ENCODE measurements at places on chromosomes 13 and 19.

DNA sequence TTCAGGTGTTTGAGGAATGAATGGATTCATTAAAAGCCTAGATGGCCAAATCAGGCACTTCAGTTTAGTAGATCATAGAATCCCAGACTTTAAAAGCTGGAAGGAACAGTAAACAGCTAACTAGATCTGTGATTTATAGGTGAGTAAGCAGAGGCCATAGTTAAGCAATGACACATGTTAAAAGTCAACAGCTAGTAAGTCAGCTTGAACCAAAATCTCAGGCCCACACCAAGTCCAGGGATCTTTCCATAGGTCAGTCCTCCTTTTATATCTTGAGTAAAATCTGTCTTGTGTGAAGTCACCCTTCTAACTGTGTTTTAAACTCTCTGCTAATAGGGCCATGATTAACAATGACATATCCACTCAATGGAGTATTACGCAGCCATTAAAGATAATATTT, 275.5 kb upstream of the SOX21 start:
- no peak for DNase-seq

DNA sequence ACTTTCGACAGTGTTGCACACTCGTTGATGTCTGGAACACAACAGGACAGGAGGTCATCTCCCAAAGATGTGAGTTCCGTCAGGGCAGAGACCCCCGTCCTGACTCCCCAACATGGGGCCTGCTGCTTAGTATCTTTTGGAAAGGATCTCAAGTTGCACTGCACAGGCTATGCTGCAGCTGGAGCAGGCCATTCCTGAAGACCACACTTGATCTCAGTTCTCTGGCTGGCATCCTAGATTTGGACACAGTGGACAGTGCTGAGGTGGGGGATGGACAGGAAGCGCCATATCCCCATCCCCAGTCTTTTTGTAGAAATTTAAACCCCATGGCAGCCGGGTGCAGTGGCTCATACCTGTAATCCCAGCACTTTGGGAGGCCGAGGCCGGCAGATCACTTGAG, 5.9 kb downstream of the ADGRE2 start:
- DNase-seq, result no peak

DNA sequence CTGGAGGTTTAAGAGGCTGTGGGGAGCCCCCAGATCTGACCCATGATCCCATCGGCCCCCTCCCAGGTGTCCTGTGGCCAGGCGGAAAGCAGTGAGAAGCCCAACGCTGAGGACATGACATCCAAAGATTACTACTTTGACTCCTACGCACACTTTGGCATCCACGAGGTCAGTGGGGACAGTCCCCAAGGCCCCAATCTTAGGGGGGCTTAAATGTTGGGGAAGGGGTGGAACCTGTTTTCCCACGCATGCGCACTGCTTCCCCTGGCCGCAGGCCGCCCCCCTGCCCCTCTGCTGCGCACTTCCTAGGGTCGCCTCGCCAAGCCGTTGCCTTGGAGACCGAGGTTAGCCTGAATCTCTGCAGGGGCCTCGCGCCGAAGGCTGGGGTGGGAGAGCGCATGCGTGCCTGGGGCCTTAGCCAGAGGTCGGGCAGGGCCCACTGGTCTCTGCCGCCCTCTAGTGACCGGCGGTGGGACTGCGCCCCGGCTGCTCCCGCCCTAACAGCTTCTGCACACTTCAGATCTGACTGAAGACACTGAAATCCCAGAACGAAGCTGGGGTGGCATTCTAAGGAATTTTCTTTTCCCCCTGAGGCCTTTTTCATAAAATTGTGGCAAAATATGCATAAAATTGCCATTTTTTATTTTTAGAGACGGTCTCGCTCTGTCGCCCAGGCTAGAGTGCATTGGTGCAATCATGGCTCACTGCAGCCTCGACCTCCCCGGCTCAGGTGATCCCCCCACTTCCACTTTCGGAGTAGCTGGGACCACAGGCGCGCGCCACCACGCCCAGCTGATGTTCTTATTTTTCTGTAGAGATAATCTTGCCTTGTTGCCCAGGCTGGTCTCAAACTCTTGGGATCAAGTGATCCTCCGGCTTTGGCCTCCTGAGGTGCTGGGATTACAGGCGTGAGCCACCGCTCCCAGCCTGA, 3.6 kb downstream of the PRMT1 start:
- peak; percentile 92 for DNase-seq

GRCh38 chr13:86282442-86282841, 483.2 kb upstream of the SLITRK6 start:
- no peak for DNase-seq

DNA sequence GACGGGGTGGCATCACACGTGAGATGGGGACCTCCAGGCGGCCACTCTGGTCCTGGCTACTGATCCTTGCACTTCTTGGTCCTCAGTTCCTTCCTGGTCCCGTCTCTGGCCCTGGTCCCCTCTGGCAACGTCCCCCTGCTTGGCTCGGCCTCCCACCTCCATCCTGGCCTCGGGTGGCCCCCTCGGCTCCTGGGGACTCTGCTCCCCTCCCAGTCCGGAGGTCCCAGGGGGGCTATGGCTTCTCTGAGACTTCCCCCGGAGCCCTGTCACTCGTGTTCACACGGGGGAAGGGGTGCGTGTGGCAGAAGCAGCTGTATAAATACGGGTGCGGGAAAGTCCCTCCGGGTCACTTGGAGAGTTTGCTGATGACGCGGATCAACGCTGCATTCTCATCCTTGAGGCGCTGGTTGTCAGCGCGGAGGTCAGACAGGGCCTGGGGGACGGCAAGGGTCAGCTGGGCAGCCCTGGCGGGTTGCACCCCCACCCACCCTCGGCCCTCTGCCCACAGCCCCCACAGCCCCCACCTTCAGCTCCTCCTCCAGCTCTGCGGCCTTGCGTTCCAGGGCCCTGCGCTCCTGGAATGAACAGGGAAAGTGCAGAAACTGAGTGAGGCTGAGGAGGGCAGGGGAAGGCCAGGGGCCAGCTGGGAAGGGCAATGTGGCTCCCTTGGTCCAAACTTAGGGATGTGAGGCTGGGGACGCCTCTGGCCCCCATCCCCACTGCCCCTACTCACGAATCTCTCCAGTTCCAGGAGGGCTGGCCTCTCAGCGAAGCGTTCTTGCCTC, 15.6 kb downstream of the EPS8L1 start:
- DNase-seq, result no peak

DNA sequence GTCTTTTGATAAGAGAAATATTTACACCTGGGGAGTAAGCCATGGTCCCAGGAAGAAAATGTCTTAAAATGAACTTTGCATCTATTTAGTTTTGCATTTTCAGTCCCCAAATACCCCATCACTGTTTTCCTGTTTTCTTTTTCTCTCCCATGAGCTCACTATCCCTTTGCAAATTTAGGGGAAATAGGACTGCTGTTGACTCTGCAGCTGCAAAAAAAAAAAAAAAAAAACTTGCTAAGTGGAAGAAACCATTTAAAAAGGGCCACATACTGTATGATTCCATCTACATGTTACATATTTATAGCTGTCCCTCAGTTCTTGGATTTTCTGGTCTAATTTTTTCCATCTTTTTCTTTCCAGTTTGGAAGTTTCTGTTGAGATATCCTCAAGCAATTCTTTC, 98.2 kb upstream of the SERP2 start:
- DNase-seq, result no peak

DNA sequence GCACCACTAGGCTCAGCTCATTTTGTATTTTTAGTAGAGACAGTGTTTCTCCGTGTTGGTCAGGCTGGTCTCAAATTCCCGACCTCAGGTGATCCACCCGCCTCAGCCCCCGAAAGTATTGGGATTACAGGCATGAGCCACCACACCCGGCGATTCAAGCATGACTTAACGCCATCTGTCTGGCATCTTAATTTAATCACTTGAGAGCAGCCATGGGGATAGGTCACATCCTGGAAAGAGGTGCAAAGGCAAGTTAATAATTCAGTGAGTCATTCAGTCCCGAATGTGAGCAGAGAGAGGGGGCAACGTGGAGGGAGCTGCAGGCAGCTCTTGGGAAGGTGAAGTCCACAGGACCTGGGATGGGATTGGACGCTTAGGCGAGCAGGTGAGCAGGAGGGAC, 31.7 kb upstream of the USP29 start:
- no peak for DNase-seq

- no peak for DNase-seq
Observed at GRCh38 chr19:33435706-33436359, 62.3 kb downstream of the CEBPG start.

- DNase-seq, result no peak
Observed at GRCh38 chr13:57666131-57666953, 34.8 kb downstream of the PCDH17 start.

GRCh38 chr19:49877879-49878743, 609 bp downstream of the TBC1D17 start:
- peak; percentile 98 for DNase-seq

GRCh38 chr19:13670846-13671245, 93.5 kb upstream of the MRI1 start:
- peak; percentile 36 for DNase-seq

- no peak for DNase-seq
Observed at GRCh38 chr19:40322951-40323615, 25.1 kb downstream of the C19orf47 start.

DNA sequence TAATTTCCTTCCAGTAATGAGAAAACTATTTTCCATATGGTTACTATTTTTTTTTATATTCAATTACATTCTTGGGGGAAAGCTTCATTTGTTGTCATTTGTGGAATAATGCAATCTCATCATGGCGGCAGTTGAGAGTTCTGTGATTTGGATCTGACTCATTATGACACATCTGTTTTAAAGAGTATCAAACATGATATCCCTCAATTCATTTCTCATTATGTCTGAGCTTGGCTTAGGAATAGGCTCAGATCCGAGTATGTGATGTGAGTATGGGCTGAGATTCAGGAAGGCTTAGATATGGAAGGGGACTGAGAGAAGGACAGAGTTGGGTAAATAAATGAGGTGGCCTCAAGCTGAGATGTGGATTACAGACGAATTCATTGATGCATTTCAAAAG, 64.4 kb downstream of the POSTN start:
- no peak for DNase-seq

- no peak for DNase-seq
Observed at GRCh38 chr19:616062-616700, 17.2 kb downstream of the POLRMT start.

GRCh38 chr13:112207129-112207528, 140.2 kb downstream of the SOX1 start:
- DNase-seq, result no peak

DNA sequence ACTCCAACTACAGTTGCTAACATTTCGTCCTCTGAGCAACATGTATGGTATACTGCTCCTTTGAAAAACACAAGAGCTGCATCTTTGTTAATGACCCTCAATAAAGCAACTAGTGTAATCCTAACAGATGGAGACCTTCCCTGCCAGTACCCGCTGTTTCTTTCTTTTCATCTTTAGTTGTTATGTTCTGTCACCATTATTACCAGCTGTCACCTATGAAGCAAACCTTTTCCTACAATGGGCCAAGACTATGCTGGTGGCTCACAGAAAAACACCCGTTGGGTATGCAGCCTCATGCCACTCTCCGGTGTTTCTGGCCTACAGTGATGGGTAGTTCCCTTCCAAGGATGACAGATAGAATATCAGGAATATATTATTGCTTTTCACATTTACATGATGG, 29.7 kb upstream of the CYSLTR2 start:
- no peak for DNase-seq

GRCh38 chr19:38003438-38004185, 96.6 kb downstream of the SIPA1L3 start:
- peak; percentile 42 for DNase-seq

DNA sequence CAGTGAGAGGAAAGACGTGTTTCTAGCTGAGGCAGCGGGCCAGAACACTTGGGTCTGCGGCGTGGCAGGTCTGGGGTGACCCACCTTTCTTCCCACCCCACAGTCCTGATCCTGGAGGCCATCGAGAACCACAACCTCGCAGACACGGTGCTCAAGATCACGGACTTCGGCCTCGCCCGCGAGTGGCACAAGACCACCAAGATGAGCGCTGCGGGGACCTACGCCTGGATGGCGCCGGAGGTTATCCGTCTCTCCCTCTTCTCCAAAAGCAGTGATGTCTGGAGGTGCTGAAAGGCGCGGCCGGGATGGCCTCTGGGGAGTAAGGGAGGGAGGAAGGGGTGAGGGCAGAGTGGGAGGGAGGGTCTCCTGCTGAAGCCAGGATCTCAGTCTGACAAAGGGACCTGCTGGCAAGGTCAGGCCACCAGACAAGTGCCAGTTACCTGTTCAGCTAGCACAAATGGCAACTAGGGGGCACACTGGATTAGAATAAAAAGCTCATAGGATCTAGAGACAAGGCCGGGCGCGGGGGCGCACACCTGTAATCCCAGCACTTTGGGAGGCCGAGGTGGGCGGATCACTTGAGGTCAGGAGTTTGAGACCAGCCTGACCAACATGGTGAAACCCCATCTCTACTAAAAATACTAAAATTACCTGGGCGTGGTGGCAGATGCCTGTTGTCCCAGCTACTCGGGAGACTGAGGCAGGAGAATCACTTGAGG, 7.2 kb downstream of the MAP3K10 start:
- no peak for DNase-seq

- DNase-seq, result no peak
Observed at GRCh38 chr19:29003641-29004409, 209.1 kb downstream of the UQCRFS1 start.

DNA sequence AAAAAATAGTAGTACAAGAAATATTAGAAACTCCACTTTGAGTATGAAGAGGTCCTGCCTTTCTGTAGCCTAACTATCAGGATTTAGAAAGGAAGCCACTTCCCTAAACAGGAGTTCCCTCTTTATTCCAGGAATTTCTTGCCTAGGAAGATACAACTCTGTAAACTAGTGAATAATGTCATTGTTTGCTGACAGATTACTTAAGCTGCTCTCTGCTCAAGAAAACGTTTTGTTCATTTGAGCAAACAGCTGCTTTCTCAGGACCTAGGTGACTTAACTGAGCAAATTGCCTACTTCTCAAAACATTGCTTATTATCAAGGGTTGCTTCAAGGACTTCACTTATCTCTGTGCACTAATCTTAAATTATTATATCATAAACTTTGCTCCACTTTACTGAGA, 1419.4 kb upstream of the SLC10A2 start:
- no peak for DNase-seq

- no peak for DNase-seq
Observed at GRCh38 chr19:11446652-11447301, 11.3 kb downstream of the PRKCSH start.

DNA sequence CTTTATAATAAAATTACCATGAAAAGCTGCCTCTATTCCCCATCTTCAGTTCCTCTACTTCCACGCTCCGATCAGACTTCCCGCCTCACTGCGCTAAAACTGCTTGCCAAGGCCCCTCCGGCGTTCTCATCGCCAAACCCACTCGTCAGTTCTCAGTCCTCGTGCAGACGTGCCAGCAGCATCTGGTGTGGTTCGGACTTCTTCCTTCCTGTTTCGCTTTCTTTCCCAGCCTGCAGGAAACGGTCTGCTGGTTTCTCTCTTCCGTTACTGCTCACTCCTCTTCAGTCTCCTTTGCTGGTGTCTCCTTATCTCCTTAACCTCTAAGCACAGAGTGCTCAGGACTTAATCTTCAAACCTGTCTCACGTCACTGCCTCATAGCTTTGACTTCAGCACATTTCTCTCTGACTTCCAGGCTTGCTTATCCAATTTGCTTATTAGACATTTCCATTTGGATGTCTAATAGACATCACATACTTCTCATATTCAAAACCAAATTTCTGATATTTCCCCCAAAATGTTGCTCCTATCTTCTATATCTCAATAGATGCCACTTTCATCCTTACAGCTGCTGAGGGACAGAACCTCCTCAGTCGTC, 40.3 kb downstream of the RCBTB2 start:
- no peak for DNase-seq

Data from NCI-H1436 (cell line).